ENCODE measurements at places on chromosomes 1 and 21.

- no peak for DNase-seq
Observed at GRCh38 chr1:72524021-72524420, 241.7 kb upstream of the NEGR1 start.

- no peak for DNase-seq
Observed at GRCh38 chr1:65360648-65361047, 51.3 kb downstream of the DNAJC6 start.

- DNase-seq: no peak
Observed at GRCh38 chr21:44710294-44710665, 1.1 kb downstream of the TSPEAR start.

GRCh38 chr1:61581251-61581650 lies 143.7 kb downstream of the TM2D1 start:
- DNase-seq: no peak

- DNase-seq: no peak
Observed at GRCh38 chr21:26850116-26850643, 5.0 kb upstream of the ADAMTS1 start.

GRCh38 chr1:241074507-241074906 lies 282.5 kb downstream of the RGS7 start:
- DNase-seq: no peak

DNA sequence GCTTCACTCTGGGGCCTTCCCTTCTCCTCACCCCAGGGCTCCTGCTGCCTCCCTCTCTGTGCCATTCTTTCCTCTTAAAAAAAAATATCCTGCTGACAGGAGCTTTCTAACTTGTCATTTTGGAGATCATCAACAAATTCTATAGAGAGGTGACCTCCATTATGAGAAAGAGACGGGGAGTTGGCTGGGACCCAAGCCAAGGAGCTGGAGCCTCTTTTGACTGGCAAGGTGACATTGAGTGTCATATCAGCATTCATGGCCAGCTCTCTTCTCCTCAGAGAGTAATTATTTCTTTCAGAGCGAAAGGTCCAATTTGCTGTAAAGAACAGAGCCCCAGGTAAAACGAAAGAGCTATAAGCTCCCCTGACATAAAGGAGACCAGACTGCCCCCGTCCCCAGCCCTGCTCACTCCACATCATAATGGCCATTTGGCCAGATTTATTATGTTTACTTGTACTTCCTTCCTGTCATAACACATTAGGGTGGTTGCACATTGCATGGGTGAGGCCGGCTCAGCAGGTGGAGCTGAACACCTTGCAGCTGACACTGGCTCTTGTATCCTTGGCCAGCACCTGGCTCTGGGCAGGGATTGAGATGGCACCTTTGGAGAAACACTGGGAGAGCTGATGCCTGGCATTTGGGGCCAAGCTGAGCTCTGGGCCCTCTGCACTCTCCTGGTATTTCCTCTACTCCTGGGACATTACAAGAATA lies 404.0 kb upstream of the VAMP3 start:
- DNase-seq: no peak

DNA sequence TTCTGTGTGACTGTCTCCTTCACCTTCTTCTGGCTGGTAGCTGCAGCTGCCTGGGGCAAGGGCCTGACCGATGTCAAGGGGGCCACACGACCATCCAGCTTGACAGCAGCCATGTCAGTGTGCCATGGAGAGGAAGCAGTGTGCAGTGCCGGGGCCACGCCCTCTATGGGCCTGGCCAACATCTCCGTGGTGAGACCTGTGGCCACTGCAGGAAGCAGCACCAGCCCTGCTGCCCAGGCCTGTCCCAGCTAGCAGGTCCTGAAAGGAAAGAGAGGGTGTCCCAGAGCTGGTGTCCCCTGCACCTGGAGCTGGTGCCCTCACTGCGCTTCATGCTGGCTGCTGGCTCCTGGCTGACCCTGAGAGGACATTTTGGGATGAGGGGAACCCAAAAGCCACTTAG lies 5.9 kb upstream of the ATXN7L2 start:
- no peak for DNase-seq

- no peak for DNase-seq
Observed at GRCh38 chr1:237681210-237681609, 209.5 kb downstream of the ZP4 start.

DNA sequence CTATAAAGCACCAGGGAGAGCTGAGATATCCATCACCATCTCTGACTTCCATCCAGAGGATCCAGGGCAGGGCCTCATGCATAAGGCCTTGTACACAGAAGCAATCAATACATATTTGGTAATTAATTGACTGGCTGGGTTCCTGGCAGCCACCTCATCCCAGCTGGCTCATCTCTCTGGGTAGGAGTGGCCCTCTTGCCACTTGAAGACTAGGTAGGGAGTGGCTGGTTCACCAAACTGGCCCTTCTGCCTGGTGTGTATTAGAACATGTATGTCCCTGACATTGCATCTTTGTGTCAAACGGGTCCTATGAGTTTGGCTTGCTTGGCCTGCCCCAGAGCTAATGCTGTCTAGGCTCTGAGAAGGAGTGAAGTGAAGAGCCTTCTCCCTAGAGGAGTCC lies 11.8 kb downstream of the NUAK2 start:
- DNase-seq: no peak

DNA sequence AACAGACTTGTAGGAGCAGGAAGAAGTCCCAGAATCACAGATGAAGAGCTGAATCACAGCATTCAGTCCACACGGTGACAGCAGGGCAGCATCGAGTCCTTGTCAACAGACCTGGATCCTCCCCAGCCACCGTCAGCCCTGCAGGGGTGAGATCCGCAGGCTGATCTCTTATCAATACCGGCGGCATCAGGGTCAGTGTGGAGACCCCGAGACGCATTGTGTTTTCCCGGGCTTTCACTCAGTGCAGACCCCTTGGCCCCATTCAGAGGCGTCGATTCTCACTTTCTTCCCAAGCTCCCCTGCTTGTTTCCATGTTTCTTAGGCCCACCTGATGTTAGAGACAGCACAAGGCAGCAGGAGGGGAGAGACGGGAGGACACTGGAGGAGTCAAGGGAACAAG lies 609.6 kb downstream of the PTPRU start:
- no peak for DNase-seq

DNA sequence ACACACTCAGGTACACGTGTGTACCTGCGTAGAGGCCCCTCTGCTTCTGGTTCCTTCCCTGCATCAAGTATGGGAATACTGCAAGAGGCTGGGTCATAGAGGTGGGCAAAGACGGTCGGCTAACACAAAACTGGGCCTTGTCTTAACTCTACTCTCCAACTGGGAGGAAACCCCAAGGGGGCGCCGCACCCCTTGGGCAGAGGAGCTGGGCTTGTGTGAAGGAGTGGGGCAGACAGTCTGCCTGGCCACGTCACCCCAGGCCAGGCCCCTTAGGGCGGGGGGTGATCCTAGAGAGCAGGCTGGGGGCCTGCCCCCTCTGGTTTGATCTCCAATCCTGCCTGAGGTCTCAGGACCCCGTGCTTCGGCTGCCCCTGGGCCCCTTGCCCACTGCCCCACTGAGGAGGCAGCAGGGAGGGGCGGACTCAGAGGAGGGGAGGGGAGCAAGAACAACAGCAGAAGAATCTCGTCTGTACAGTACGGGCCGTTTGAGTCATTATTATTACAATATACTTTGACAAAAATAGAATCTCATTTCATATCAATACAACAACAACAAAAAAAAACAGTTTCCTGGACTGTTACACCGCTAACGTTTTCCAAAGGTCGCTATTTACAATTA lies 34.7 kb downstream of the MEF2D start:
- peak; percentile 20 for DNase-seq

DNA sequence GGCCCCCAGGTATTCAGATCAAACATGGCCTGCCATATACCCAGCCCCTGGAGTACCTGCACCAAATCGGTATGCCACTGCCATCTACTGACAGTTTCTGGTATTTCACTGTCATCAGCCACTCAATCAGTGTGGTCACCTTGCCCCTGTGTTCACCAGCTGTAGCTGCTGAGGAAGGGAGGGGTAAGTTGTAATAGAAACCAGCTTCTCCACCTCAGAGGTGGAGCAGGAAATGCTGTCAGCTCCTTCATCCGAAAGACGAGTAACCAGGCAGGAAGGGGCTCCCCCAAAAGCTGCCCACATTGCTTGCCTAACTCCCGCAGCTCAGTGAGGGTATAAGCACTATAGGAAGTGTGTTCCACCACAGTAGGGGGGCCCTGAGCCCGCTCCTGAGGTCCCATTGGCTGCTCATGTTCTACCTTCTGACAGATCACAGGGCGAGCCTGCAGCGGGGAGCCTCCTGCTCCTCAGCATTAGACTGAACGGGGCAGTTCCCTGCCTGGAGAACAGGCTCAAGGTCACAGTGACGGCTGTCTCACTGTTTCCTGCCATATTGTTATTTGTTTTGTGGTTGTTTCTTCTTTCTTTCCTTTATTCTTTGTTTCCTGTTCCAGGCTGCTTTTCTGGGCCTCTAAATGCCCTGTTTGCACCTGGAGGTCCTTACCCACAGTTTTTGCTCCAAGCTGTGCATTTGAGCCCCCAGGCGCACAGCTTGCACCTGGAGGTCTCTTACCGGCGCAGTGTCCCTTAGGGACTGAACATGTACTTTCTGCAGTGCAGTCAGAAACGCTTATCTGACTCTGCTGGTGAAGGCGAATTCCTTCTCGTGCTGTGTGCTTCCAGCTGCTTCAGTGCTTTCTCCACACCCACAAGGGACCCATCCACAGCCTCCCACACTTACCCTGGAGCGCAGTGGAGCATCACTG lies 1638.3 kb downstream of the MRPL39 start:
- DNase-seq: peak; percentile 56

- DNase-seq: no peak
Observed at GRCh38 chr1:212607913-212608391, 609 bp upstream of the ATF3 start.

- no peak for DNase-seq
Observed at GRCh38 chr1:116429821-116430374, 56.9 kb downstream of the ATP1A1 start.

GRCh38 chr1:117581391-117581943 lies 24.4 kb upstream of the TENT5C start:
- DNase-seq: no peak

DNA sequence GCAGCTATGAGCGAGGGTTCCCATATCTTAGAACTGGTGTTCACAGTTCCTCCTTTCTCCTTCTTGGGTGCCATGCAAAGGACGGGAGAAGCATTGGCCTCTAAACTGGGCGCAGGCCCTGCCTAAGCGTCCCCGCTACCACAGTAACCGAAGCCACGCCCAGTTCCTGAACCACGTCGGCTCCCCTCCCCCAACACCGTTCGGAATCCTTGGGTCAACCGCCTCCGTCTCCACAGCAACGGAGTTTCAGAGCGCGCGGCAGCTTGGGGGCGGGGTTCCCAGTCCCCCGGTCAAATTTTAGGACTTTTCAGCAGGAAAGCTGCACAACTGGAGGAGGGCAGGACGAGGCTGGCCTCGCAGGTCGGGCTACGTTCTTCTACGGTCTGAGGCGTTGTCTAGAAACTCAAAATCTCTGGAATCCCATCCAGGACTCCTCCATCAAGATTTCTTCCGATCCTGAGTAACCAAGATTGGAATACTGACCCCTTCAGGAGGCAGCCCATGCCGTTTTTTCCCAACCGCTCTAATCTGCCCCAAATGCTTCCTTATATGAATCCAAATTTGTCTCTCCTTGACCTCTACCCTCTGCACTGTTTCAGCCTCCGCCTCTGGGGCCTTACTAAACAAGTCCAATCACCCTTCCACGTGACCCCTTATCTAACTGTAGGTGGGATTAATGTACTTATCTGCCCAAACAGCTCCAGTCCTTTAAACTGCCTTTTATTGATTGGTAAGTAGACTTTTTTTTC lies at the start of gene SPAG17:
Gene SPAG17, minus strand, starts transcription at position 145 of the 749 bp plus-strand sequence. Its CDS starts 71 bp downstream, at position 74.
- peak; percentile 76 for DNase-seq

- no peak for DNase-seq
Observed at GRCh38 chr21:35426469-35426868, 377.4 kb upstream of the RUNX1 start.

DNA sequence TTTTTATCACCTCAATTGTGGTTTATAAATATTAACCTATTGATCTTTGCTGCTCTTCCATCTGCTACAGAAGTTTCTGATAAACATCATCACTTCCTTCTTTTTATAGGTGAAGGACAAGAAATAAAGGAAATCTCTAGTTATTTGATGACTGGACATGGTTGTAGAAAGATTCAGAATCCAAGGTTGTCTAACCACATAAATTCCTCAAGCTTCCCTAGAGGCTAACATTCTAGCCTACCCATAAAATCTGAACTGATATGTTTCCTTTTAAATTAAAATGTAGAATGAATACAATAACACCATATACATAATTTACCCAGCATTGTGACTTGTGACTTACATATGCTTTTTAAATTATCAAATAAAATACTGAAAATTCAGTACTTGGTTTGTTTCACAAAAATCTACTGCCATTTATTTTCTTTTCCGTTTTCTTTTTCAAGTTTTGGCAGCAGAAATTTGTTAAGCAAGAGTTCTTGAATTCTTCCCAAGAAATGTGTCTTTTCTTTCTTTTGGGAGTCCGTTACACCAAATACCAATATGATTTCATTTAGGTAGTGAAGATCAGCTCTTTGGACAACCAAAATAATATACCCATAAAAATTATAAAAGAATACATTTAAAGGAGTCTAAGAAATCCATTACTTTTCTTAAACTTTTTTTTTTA lies 513.2 kb upstream of the ADGRL2 start:
- no peak for DNase-seq

DNA sequence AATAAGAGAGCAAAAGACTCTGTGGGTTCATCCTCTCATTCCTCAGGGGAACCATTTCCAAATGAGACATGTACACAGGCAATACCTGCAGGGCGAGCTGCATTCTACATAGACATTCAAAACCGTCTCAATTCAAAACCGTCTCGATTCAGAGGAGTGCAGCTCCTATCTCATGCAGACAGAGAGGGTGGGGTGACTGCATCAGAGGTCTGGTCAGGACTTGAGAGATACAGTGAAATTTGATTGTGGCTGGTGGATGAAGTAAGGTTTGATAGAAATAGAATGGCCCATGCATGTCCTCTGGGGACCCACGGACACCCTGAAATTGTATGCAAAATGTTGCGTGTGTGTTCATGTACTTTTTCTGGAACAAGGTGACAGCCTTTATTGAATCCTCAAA lies 27.3 kb downstream of the TEX35 start:
- DNase-seq: no peak

- DNase-seq: no peak
Observed at GRCh38 chr1:15334995-15335394, 74.7 kb upstream of the EFHD2 start.

GRCh38 chr1:81800695-81801650 lies at the start of gene ADGRL2:
ADGRL2 (plus strand) TSS chr1:81800934; CDS start chr1:81836985, 36,051 bp downstream.
- peak; percentile 77 for DNase-seq

DNA sequence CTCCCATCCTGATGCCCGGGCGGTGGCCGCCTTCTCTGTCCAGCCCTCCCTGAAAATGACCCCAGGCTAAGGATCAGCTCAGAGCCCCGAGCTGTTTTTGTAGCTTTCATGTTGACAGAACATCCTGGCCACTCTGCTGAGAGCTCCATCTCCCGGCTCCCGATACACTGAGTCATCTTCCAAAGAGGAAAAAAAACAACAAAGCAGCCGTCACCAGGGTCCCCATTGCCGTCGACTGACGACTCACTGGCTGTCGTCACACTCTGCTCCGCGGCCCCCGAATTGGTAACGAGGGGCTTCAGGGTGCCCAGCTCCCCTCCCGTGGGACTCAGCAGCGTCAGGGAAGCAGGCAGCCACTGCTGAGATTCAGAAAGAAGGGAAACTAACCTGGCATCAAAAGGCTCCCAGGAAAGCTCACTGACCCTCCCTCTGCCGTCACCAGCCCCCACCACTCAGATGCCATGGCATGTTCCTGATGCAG lies 67.2 kb downstream of the CD46 start:
- no peak for DNase-seq

Measured in Calu3 (cell line).